ENCODE measurements at places on chromosomes 6 and 20.

- no peak overlapping the region for H3K4me3 ChIP-seq
- no peaks in the 10 kb centered on the region for H3K36me3 ChIP-seq
- no peaks in the 10 kb centered on the region for H3K27me3 ChIP-seq
- no peak for DNase-seq
These were observed 444.7 kb upstream of the MAP3K7 start for GRCh38 chr6:91031581-91031980.

DNA sequence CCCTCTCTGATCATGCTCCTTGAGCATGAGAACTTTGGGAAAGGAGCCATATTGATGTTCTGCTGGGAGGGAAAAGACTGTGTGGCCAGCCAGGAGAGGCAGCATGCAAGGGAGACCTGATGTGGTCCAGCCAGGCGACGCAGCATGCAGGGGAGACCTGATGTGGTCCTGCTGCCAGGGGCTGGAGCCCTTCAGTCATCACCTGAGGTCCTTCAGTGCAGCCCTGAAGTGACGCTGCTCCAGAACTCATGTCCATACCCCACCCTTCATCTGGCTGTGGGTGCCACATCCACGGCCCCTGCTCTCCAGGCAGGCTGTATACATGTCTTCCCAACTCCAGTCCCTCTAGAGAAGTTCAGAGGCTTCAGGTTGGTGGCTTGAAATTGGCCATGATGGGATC, 134.4 kb downstream of the ERMARD start:
- no peak overlapping the region for H3K4me3 ChIP-seq
- no peaks in the 10 kb centered on the region for H3K4me1 ChIP-seq
- no peak overlapping the region for H3K27ac ChIP-seq
- H3K36me3 ChIP-seq = no peaks in the 10 kb centered on the region

DNA sequence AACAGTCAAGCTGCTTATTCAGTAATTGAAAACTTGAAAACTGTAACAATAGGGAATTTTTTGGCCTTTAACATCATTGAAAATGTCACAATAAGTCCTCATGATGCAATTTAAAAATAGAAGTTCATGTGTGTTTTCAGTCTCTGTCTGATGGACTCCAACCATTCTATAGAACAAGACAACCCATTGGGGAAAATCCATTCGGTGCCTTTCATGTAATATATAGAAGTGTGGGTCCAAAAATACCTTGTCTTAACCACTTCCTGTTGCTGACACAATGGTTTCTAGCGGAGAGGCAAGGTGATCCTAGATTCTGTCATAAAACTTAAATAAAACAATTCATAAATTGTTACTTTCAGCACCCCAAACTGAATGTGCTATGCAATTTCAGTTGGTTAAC, 1131.3 kb upstream of the MAP3K7 start:
- H3K4me1 ChIP-seq = no peaks in the 10 kb centered on the region
- H3K27me3 ChIP-seq = no peaks in the 10 kb centered on the region
- no peak overlapping the region for H3K4me3 ChIP-seq

DNA sequence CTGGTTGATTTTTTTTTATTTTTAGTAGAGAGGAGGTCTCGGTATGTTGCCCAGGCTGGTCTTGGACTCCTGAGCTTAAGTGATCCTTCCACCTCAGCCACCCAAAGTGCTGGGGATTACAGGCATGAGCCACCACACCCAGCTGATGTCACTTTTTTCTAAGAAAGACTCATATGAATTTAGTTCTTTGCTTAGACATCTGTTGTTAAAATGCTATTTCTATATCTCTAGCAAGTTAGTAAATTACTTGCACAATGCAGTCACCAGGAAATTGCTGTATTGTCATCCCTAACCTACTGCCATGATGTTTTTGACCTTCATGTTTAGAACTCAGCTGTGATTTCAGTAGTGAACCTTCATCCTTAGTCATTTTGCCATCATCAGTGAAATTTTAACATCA, 5.7 kb downstream of the KDM1B start:
- DNase-seq = no peak
- no peaks in the 10 kb centered on the region for H3K27me3 ChIP-seq
- peaks cover 3% of the 10 kb centered on the region for H3K4me1 ChIP-seq
- no peak overlapping the region for H3K27ac ChIP-seq
- peaks cover 15% of the 10 kb centered on the region for H3K36me3 ChIP-seq

GRCh38 chr6:63319939-63320338, at the start of gene LGSN:
Gene LGSN (minus strand): TSS chr6:63319983. CDS start chr6:63319943, 40 bp downstream.
- no peak within 1 kb of the TSS for H3K27ac ChIP-seq
- no peak for DNase-seq
- no peaks in the 10 kb centered on the region for H3K4me1 ChIP-seq
- H3K4me3 ChIP-seq = no peak within 1 kb of the TSS
- no peaks in the 10 kb centered on the region for H3K36me3 ChIP-seq

- H3K27me3 ChIP-seq = peaks cover 15% of the 10 kb centered on the region
- H3K36me3 ChIP-seq = no peaks in the 10 kb centered on the region
- H3K27ac ChIP-seq = no peak overlapping the region
- DNase-seq = no peak
These were observed 47.5 kb downstream of the ERMARD start for GRCh38 chr6:169798764-169799473.

DNA sequence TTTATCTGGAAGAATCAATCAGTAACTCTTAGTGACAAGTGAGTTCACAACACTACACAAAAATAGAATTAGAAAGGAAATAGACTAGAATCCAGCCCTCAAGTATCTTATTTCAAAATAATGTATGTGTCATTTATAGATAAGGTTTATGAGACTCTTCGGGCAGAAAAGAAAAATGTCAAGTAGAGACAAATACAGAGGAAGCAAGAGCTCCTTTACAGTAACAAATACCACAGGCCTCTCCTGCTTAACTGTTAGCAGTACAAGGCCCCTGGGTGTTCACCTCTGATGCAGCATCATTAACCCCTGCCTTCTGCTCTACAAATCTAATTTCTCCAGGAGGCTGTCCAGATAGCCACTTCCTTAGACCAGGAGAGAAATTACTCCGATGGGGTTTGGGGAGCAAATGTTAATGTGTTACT, 76.7 kb downstream of the UBE3D start:
- H3K36me3 ChIP-seq = no peaks in the 10 kb centered on the region
- peak overlapping the region; percentile 47 for H3K27ac ChIP-seq
- H3K4me3 ChIP-seq = no peak overlapping the region
- H3K27me3 ChIP-seq = no peaks in the 10 kb centered on the region
- DNase-seq = peak; percentile 46

- H3K27ac ChIP-seq = peak overlapping the region; percentile 71
- no peaks in the 10 kb centered on the region for H3K36me3 ChIP-seq
- DNase-seq = peak; percentile 88
These were observed 36.0 kb downstream of the ATXN1 start for GRCh38 chr6:16725145-16725864.
